ENCODE measurements at places on chromosomes 12 and 14.

GRCh38 chr14:41606282-41606531 is 469 bp upstream of the LRFN5 start:
- DNase-seq, result no peak

DNA sequence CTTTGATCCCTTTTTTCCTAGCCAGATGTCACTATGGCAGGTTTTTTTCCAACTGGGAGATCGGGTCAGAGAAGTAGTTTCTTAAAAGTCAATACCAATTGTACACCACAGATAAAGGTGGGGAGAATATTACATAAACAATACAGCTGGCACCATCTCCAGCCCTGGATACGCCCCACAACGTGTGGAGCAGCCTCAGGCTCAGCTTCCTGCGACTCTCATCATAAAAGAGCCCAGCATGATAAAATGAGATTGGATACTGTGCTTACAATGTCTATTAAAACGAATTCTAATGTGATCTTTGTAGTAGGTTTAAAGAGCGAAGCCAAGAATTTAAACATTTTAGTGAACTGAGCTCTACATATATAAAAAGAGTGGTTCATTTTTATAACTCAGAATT is 21.5 kb downstream of the EFCAB11 start:
- DNase-seq, result no peak

DNA sequence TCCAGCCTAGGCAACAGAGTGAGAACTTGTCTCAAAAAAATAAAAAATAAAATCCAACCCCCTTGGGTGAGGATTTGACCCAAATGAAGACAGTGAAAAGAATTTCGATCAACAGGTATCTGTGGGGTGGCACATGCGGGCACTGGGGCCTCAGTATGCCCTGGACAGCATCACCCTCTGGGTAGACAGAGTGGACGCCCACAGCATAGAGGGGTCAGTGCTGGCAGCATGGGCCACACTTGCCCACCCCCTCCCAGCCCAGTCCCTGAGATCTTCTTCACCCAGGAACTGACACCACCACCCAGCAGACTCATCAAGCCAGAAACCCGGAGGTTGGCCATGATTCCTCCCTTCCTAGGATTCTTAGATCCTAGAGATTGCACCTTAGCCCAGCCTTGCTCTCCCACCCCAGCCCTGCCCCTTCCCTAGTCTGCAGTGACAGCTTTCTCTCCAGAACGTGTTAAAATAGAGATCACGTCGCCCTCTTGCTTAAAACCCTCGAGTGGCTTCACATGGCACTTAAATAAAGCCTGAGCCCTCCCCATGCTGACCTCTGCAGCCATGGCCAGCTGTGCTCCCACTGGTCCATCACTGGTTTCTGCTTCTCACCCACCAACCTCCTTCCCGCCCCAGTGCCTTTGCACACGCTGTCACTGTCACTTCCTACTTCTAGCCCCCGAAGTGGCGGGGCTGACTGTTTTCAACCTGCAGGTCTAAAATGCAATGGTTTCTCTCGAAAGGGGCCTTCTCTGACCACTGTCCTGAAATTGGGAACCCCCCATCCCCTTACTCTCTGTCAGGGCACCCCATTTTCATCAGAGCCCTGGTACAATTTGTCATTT is 26.2 kb upstream of the DYNC1H1 start:
- DNase-seq, result no peak

DNA sequence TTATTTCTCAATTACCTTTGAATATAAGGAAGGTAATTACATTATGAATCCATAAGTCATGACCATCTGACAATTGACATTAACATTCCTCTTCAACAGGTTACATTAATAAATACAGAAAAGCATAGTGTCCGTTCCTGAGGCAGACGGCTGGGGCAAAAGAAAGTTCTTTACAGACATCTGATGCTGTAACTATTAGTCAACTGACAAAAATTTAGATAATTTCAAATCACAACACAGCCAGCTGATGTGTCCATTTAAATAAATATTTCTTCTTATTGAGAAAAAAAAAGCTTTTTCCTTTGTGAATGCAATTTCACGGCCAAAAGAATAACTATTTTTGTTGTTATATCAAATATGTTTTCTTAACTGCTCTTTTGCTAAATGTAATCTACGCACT is 9.2 kb upstream of the PYROXD1 start:
- DNase-seq, result no peak

DNA sequence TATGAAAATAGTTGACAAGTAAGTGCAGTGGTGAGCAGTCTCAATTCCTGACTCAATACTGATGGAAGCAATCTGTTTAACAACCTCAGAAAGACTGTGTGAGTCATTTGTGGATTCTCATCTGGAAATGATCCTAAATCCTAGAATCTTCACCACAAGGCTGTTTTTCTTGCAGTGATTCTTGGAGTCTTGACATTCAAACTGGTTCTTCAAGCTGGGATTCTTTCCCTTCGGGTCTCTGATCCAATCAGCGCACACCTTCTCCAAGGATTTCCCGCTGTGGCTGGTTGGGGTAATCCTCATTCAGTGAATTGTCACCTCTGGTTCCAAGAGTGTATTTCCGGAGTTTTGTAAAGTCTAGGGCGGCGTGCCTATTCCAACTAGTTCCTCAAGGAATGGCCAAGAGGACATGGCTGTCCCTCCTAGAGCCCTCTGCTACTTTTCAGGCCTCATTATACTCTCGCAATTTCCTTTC is 37.7 kb upstream of the FOXJ2 start:
- DNase-seq, result no peak

DNA sequence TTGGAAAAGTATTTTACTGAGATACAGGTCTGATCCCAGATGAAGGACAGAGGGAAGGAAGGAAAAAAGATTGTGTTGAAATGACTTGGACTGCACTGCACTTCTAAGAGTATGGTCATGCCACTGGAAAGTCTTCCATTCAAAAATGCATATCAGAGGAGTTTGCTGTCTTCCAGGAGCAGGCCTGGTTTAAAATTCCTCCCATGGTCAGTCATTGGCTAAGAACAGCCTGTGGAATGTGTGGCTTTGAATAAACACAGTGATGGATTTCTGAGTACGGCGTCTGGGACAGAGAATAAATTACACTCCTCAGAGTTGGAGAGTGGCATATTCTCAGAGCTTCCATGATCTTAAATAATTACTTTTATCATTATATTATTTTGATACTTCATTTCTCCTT is 245.8 kb upstream of the PDZRN4 start:
- no peak for DNase-seq

- DNase-seq, result no peak
Observed at GRCh38 chr14:88488081-88488480, 66.7 kb downstream of the PTPN21 start.

GRCh38 chr14:99035268-99035667 is 236.7 kb downstream of the BCL11B start:
- no peak for DNase-seq

- DNase-seq, result no peak
Observed at GRCh38 chr12:11825278-11825677, 175.8 kb downstream of the ETV6 start.

- peak; percentile 4 for DNase-seq
Observed at GRCh38 chr12:13536219-13536910, 339.8 kb downstream of the EMP1 start.

- no peak for DNase-seq
Observed at GRCh38 chr12:127239781-127240180, 1027.2 kb upstream of the TMEM132C start.

DNA sequence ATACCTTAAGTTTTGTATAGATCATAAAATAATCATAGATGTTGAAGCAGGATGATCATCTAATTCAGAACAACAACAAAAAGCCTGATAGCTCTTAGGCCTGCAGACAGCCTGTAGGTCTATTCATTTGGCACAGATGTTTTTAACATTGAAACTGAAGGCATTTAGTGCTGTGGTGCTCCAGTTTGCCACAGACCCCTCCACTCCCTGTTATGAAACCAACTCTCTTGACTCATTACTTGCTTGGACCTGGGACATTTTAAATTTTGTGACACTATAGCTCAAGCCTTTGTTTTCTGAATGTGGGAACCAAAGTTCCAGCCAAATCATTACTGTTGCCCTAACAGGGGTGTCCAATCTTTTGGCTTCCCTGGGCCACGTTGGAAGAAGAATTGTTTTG is 9.1 kb downstream of the PRKCH start:
- no peak for DNase-seq

DNA sequence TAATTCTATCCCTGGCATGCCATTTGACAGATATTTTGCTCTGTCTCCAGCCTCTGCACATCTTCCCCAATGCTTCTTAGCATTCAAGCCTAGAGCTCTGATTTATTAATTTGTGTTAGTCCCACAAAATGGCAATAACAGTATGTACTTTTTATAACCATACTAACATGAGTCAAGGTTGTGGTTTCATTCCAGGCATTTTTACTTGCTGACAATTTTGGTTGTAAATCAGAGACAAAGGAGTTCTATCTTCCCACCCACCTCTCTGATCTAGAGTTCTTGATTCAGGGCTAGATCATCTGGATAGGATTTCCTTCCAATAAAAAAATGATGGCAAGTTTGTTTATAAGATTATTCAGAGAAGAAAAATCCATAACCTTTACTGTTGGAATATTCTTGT is 18.5 kb upstream of the CISTR start:
- no peak for DNase-seq

- DNase-seq, result no peak
Observed at GRCh38 chr14:97179573-97179972, 382.4 kb downstream of the VRK1 start.

GRCh38 chr14:34965912-34966311 is 16.9 kb upstream of the SRP54 start:
- DNase-seq, result no peak

DNA sequence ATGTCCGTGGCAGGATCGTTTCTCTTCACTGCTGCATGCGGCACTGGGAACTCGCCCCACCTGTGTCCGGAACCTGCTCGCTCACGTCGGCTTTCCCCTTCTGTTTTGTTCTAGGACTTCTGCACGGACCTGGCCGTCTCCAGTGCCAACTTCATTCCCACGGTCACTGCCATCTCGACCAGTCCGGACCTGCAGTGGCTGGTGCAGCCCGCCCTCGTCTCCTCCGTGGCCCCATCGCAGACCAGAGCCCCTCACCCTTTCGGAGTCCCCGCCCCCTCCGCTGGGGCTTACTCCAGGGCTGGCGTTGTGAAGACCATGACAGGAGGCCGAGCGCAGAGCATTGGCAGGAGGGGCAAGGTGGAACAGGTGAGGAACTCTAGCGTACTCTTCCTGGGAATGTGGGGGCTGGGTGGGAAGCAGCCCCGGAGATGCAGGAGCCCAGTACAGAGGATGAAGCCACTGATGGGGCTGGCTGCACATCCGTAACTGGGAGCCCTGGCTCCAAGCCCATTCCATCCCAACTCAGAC is 1.2 kb downstream of the FOS start:
- no peak for DNase-seq

DNA sequence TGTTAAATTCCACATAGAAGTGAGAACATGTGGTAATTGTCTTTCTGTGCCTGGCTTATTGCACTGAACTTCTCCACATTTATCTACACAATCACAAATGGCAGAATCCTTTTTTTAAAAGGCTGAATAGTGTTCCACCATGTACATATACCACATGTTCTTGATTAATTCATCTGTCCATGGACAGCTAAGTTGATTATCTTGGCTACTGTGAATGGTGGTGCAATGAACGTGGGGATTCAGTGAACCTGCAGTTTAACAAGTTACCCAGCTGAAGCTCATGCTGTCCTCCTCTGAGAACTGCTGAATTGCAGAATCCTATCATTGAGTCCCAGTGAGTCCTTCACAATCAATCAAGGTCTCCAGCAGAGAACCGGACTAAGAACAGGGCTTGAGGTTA is 74.9 kb downstream of the TBK1 start:
- DNase-seq, result no peak

DNA sequence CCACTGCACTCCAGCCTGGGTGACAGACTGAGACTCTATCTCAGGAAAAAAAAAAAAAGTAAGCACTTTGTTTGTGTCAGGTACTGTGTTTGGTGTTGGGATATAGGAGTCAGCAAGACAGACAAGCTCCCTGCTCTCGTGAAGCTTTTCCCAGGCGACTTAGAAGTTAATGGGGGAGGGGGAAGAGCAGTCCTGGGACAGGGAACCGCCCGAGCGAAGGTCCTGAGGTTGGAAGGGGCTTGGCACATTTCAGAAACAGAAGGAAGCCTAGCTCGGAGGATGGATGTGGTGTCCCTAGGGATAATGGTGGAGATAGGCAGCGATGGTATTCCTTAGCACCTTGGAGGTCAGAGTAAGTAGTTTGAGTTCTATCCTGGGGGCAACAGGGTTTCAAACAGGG is 8.5 kb upstream of the COX6A1 start:
- DNase-seq, result no peak

DNA sequence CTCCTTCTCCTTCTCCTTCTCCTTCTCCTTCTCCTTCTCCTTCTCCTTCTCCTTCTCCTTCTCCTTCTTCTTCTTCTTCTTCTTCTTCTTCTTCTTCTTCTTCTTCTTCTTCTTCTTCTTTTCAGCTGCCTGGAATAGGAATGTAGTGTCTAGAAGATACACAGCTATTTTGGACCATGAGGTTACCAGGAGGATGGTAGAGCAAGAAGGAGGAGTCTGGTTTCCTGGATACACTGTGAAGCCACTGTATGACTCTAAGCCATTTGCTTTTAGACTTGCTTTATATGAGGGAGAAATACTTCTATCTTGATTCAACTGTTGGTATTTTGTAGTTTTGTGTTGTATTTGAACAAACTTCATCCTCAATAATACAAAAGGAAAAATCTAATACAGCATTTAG is 3.0 kb upstream of the MYBPC1 start:
- DNase-seq, result no peak

GRCh38 chr12:23564451-23565152 is 384.9 kb downstream of the SOX5 start:
- no peak for DNase-seq

GRCh38 chr14:73567951-73568885 is 795 bp upstream of the ACOT2 start:
- DNase-seq, result no peak

DNA sequence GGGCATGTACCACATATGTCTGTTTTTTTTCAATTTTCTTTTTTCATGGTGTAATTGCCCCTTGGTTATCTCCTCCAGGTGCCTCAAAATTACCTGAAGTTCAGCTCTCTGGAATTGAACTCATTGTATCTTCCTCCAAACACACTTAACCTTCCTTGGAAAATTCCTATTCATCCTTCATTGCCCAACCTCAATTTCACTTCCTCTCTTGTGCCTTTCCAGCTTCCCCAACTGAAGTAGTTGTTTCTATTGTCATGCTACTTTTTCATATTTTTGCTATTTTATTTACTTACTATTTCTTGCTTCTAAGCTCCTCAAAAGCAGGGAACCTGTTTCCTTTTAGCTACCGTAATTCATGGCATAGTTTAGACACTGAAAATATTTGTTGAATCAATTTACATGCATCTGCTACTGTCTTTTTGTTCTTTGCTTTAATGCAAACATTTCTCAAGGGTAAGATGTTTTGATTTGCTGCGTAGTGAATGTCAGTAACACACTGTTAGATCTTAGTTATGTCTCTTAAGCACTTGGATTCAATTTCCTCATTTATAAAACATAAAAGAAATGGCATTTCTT is 37.0 kb upstream of the STXBP6 start:
- no peak for DNase-seq

GRCh38 chr12:102182635-102183034 is 15.0 kb downstream of the PMCH start:
- DNase-seq, result no peak

GRCh38 chr14:68577802-68578541 is 214.9 kb downstream of the ZFP36L1 start:
- DNase-seq, result no peak

- no peak for DNase-seq
Observed at GRCh38 chr14:64645220-64645892, 58.9 kb upstream of the PLEKHG3 start.

- no peak for DNase-seq
Observed at GRCh38 chr14:90398841-90399540, 2.2 kb downstream of the CALM1 start.

GRCh38 chr12:25829192-25829591 is 129.3 kb upstream of the RASSF8 start:
- DNase-seq, result no peak

- peak; percentile 47 for DNase-seq
Observed at GRCh38 chr14:76456200-76456599, 80.3 kb downstream of the ESRRB start.
